ENCODE measurements at places on chromosomes 13 and 19.

- no peak for DNase-seq
These were observed 19.4 kb downstream of the PLVAP start for GRCh38 chr19:17357724-17358123.

- DNase-seq = no peak
These were observed 324.7 kb downstream of the DLEU7 start for GRCh38 chr13:50518781-50519201.

DNA sequence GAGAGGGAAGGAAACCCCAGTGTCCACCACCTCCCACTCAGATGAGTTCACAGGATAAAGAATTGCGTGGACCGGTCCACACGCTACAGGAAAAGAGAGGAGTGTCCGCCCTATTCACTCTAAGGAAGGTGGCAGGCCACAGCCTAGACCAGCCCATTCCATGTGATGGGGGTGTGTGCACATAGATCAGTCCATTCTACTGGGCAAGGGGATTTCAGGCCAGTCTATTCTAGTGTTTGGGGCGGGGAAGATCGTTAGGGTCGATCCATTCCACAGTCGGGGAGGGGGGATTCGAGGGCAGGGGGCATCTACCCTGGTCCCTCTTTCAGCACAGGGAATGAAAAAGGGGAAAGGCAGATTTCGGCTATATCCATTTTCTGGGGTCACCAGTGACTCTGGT, 7.8 kb downstream of the FIZ1 start:
- no peak for DNase-seq

DNA sequence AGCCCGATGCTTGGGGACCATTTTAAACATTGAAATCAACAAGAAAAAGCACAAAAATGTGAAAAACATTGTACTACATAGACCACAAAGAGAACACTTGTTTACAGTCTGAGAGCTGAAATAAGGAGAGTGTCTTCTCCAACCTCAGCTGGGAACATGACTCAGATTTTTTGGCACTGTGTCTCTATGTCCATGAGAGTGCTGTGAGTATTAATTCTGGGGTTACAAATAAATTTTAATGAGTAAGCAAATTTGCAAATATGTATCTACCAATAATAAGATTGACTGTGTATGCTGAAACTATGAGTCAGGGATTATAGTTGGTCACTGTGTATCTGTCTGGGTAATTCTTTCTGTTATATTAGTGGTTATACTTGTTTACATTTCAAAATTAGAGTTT, 174.0 kb downstream of the DCT start:
- peak; percentile 69 for DNase-seq

- DNase-seq = no peak
These were observed 40.0 kb upstream of the TPP2 start for GRCh38 chr13:102556806-102557205.

DNA sequence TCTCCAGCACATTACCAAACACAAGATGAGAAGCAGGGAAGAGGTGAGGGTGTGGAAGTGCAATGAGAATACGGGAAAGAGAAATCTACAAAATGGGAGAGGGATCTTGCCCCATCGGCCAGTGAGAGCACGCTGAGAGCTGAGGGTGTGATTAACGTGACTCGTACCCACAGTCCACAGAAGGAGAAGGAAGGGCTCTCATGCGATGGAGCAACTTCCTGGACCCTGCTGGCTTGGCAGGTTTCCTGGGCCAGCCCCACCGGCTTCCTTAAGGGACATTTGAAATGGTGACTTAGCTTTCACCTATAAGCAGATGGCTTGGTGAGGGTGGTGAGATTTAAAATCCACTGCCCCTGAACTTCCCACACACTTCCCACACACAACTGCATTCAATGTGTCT, 740.1 kb downstream of the UQCRFS1 start:
- DNase-seq = no peak

- no peak for DNase-seq
These were observed 202.7 kb downstream of the SHISA2 start for GRCh38 chr13:25848812-25849745.

DNA sequence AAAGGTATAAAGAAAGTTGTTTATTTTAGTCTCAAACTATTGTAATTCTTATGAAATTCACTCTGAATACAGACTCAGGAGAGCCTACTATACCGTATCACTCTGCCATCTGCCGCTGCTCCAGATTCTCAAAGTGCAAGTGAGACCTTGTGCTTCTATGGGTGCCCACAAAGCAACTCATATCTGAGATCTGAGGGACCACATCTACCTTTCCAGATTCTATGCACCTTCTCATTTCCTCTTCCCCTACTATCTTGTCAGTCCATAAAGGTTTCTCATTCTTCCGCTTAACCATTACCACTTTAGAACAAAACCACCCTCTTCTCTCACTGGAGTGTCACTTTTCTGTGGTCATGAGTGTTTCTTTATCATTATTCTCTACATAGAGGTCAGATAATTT, 1236.9 kb downstream of the DIAPH3 start:
- no peak for DNase-seq

DNA sequence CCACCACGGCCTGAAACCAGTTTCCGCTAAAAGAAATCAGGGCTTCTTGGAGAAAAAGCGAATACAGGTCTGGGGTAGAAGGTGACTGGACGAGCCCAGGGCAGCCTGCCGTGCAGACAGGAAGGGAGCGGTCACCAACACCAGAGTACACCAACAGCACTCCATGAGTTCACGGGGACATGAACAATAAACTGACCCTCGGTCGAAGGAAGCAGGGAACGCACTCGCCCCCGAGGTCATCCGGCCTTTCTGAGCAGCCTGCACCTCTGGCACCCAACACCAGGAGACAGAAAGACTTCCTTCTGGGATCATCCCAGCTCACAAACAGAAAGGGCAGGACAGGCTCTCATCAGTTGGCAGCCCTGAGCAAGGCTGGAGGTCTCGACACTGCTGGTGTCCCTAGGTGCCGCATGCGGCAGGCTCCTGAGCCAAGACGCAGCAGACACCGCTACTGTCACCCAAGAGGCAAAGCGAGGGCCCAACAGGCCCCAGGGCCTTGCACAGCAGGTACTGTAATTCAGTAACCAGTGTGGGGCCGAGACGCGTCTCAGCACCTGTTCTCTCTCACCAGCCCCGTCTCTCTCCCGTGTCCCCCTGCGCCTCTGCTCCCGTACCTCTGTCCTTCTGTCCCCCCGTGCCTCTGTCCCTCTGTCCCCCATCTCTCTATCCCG, 18.0 kb downstream of the DCUN1D2 start:
- DNase-seq = no peak

DNA sequence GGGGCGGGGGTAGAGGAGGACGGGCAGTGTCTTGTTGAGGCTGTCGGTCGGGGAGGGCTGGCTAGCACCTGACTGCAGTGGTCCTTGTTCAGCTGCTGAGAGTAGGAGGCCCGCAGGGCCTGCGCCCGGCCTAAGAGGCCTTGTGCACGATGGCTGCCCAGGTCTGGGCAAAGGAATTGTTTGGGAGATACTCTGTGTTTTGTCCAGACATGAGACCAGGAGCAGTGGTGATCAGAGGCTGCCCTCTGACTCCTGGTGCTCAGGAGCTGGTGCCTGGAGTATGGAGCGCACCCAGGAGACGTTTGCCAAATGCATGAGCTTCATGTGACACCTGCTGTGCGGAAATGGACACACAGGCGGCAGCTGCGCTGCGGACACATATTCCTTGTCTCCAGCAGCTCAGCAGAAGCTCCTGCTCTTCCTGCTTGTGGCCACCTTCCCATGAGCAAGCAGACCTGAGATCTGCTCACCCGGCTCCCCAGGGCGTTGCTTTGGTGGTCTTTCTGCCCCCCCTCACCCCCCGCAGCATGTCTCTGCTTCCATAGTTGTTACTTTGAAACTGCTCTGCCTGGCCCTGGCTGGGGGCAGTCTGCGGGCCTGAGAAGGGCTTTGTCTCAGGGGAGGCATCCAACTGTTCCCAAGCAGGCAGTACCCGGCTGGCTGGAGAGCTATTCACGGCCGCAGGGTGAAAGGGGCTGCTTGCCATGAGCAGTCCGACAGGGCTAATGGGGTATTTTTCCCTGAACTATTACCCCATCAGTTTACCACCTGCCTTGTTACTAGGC, 163.9 kb downstream of the TEX29 start:
- peak; percentile 16 for DNase-seq

DNA sequence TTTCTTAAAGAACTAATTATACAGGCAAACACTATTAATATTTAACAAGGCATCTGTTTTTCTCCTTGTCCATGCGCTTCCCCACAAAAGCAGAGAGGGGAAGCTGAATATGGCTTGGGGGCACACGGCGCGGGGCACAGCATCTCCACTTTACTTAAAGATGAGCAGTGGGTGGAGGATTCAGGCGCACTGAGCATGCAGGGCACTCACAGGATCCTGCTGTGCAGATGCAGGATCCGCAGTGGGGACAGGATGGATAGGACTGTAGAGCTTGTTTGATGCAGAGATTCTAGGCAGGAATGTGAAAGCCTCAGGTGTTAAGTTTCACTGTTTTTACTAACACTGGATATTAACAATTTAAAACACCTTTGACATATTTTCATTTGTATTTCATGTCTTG, 43.3 kb downstream of the ATP11A start:
- DNase-seq = no peak

DNA sequence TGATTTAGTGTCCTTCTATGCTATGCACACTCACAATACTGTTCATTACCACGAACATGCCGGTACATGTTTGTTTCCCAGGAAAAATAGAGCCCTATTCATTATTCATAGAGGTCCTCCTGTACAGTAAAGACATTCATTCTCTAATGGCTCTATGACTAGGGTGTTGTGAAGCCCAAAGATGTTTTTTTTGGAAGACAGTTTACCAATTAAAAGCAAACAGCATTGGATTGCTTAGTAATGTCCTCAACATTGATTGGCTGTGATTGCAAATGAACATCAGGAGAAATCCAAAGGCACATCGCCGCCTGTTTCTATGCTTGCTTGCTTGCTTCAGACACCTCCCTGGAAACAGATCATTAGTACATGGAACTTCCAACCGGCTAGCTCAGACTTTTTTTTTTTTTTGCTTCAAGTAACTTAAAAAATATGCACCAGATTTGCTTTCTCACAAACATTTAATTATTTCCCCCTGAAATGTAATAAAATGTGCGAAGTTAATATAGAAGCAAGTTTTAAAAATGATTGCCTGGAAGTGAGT, 8.8 kb upstream of the GPC6 start:
- no peak for DNase-seq

GRCh38 chr19:7117248-7117647, 47.7 kb downstream of the ZNF557 start:
- no peak for DNase-seq

DNA sequence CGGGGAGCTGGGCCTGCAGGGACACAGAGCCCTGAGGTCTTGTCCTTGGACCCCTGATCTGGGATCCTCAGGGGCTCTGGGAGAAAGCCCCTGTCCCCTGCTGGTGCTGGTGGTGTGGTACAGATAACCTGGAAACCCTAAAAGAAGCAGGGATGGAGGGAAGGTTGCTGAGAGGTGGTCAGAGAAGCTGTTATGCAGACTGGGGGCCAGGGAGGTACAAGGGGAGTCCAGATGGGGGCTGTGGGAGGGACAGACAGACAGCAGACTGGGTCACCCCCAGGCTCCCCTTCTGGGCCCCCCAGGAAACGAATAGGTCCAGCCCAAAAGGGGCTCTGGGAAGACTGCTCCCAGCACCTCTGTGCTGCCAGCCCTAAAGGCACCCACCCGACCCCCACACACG, 34.7 kb upstream of the PEPD start:
- DNase-seq = no peak

DNA sequence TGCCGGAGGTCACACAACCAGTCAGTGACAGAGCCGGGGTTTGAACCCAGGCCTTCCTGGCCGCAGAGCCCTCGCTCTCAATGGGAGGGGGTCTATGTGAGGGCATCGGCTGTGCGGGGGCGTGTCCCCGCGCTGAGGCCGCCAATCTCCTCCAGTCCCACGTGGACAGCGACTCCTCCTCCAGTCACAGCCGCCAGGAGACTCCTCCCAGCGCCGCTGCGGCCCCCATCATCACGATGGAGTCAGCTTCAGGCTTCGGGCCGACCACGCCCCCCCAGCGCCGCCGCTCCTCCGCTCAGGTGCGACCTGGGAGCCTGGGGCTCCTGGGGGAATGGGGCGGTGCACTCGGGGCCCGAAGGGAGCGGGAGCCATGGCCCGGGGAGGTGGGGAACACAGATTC, 6.0 kb downstream of the SPRED3 start:
- no peak for DNase-seq

GRCh38 chr13:107099661-107100060, 531.7 kb upstream of the ARGLU1 start:
- peak; percentile 49 for DNase-seq

DNA sequence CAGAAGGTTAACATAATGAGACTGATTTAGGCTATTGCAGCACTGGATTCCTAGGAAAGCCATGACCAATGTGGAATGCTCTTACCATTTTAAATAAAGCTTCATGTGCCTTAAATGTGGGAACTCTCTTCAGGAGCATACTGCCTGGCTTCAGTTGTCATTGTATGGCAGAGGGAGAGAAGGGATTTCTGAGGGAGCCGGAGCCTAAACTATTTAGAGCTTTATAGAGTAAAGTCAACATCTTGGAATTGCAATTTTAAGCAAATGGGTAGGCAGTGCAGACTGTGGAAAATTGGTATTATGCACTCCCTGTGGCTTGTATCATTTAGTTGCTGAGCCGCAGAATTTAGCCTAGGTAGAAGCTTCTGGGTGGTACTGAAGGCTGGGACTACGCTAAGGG, 2041.4 kb downstream of the PCDH9 start:
- no peak for DNase-seq

GRCh38 chr13:27607125-27607524, 13.2 kb downstream of the LNX2 start:
- DNase-seq = no peak

DNA sequence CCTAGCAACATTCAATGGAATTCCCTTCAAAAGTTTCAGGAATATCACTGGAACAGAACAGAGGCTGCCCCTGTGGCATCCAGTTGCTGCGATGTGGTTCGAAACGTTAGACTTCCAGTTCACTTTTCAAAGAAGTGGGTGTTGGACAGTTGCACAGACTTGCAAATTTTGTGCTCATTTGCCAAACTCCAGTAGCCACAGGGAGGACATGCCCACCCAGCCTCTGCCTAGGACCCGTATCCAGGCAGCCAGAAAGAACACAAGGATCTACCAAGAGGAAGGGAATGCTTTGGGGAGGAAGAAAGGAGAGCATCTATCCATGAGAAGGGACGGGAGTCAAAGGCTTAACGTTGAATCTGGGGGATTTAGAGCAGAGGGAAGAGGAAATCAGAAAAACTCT, at the start of gene METTL21C:
TSS of gene METTL21C (minus strand) at position 108 of the 400 bp plus-strand sequence. CDS start 546 bp downstream, outside the sequence.
- DNase-seq = no peak

- peak; percentile 80 for DNase-seq
These were observed 73.7 kb downstream of the GGACT start for GRCh38 chr13:100514788-100515409.

GRCh38 chr13:20799726-20800416, 26.1 kb upstream of the EEF1AKMT1 start:
- no peak for DNase-seq

DNA sequence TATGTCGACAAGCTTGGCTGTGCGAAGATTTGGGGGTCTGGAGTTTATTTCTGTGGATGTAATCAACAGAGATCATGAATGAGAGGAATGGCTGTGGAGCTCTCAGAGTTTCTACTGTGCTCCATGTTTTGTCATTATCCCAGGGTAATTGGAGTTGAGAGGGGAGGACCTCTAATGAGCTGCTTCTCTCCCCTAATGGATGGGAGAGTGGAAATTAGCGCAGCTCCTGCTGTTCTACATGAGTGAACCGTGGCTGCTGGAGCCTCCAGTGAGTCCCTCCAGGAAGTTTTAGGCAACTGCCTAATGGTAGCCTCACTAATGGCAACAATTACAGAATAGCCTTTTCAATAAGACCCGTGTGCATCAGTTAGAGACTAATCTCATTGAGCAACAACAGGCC, 31.3 kb upstream of the FGF9 start:
- DNase-seq = no peak

GRCh38 chr19:37973666-37974065, 66.7 kb downstream of the SIPA1L3 start:
- no peak for DNase-seq
